Caki2 (cell line): ENCODE measurements at places on chromosomes 6 and 20. TPM values are rescaled to one million over a fixed set of nuclear protein-coding genes. Genes with fewer than 3 reads are reported as not detected.

SIGLEC1 gene
- not detected in 2 replicates for total RNA-seq

SLC24A3 gene
- not detected in 2 replicates for total RNA-seq

ID4 gene
- total RNA-seq = 69.8 and 73.3 TPM in 2 replicates

MRPS10 gene
- 109 and 126 TPM in 2 replicates for total RNA-seq

MCCD1 gene
- not detected in 2 replicates for total RNA-seq

NKAIN2 gene
- total RNA-seq = 1.1 and 2.5 TPM in 2 replicates

GLP1R gene
- total RNA-seq = not detected in 2 replicates

HAO1 gene
- not detected in 2 replicates for total RNA-seq

KCNK15 gene
- not detected in 2 replicates for total RNA-seq

FKBP5 gene
- 4.3 and 6.9 TPM in 2 replicates for total RNA-seq

MBOAT1 gene
- total RNA-seq = 13.3 and 14.7 TPM in 2 replicates

CAPN11 gene
- total RNA-seq = not detected in 2 replicates

SIM1 gene
- total RNA-seq = 0.34 and 0.78 TPM in 2 replicates

AAR2 gene
- total RNA-seq = 40.3 and 45.1 TPM in 2 replicates

HSPA12B gene
- not detected in 2 replicates for total RNA-seq

TMX4 gene
- 2.5 and 6.2 TPM in 2 replicates for total RNA-seq

LY6G5B gene
- total RNA-seq = not detected in 2 replicates

HFE gene
- total RNA-seq = 27.3 and 32.5 TPM in 2 replicates

LY6G5C gene
- total RNA-seq = 0.30 TPM in 1 of 2 replicates, not detected in the other

HLA-DQB1 gene
- not detected in 2 replicates for total RNA-seq

SIRPD gene
- not detected in 2 replicates for total RNA-seq

JPH2 gene
- total RNA-seq = 0.57 TPM in 1 of 2 replicates, not detected in the other

TNFRSF6B gene
- 1.5 TPM in 1 of 2 replicates, not detected in the other for total RNA-seq

FAM162B gene
- not detected in 2 replicates for total RNA-seq

CAGE1 gene
- total RNA-seq = not detected in 2 replicates

DEFB112 gene
- not detected in 2 replicates for total RNA-seq
